Tongue (tissue), 3 donors: ENCODE measurements at places on chromosomes 2 and 18.

- DNase-seq, result no peak
Observed at GRCh38 chr2:138649571-138649970, 130.6 kb downstream of the NXPH2 start.

- no peak for DNase-seq
Observed at GRCh38 chr2:110106642-110107041, 9.0 kb downstream of the MALL start.

DNA sequence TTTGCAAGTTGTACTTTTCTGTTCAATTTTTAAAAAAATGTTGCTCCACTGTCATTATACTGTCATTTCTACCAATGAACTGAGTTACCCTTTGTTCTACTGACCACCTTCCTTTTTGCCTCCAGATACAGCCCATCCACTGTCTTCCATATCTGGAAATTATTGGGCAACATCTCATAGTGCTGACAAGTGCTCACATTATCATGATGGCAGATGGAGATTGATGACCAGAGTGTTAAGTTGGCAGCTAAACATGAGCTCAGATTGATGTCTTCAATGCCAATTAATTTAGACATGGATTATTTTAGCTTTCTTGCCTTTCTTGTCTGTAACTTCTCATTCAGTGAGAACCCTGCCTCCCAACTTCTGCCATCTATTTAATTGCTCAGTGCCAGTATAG, 76.6 kb downstream of the KIAA1328 start:
- DNase-seq, result no peak

- DNase-seq, result peak; percentile 13
Observed at GRCh38 chr2:129673234-129673633, 306.2 kb upstream of the RAB6C start.

DNA sequence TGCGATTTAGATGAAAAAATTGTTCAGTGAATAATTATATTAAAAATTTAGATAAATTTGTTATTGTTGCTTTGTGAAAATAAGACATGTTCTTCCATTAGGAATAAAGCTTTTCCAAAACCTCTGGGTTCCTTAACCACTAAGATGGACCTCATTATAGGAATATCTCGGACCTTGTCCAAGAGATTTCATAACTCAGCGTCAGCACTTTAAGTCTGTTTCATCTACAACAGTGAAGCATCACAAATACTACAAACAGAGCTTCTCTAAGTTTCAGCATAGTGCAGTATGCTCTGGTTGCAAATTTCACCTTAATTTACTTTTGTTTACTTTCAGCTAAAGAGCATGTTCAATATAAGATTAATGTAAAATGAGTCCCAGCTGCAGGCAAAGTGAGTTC, 150.3 kb downstream of the UBE2E3 start:
- no peak for DNase-seq

DNA sequence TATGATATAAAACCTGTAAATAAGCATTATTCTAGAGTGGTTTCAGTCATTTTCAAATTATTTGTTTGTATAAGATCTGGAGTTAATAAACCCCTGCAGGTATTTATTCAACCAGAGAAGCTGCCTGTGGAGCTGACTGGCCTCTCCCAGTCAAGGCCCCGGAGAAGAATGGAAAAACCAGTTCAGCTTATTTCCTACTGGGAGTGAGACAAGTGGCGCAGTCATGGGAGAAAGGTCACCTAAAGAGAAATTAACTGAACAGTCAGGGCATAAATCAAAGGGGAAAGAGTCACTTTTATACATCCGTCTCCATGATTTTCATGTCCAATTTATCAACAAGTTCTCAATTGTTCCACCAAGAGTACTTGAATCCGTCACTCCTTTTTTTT, 240.9 kb downstream of the RNF152 start:
- no peak for DNase-seq

DNA sequence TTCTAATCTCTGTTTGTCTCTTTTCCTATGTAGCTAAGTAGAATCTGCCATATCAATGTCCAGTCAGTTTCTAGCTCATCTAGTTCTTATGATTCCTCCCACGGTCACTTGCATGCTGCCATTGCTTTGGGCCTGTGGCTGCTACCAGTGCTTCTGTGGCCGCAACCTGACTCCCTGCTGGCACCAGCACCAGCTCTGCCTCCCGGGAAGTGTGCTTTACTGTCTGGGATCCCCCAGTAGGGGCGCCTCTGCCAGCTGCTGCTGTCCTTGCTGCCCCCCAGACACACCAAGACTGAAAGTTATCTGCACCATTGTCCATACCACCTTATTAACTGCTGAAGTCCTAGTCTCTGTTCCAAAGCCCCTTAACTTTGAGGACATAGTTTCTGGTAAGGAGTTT, 56.3 kb downstream of the RAPGEF4 start:
- peak; percentile 18 for DNase-seq
